ENCODE measurements at places on chromosomes 11 and 22.

DNA sequence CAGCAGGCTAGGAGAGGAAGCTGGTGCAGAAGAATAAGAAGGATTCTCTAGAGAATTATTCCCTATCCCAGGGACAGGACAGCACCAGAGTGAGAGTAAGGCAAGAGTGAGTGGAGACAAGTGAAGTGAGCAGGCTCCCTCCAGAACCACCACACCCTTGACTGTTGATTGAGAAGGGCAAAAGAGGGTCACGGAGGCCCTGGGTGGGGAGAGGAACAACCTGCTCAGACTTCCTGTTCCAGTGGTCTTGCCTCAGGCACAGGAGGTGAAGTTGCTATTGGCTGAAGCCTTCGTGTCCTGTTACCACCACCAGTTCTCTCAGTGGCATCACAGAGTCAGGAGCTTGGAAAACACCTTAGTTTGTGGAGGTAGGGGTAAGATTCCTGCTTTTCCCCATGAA, 51.7 kb upstream of the CCDC89 start:
- no peak for DNase-seq

GRCh38 chr22:30252411-30253204, 6.0 kb upstream of the LIF start:
- DNase-seq = no peak

GRCh38 chr11:93559681-93560080, 16.5 kb upstream of the SMCO4 start:
- no peak for DNase-seq

DNA sequence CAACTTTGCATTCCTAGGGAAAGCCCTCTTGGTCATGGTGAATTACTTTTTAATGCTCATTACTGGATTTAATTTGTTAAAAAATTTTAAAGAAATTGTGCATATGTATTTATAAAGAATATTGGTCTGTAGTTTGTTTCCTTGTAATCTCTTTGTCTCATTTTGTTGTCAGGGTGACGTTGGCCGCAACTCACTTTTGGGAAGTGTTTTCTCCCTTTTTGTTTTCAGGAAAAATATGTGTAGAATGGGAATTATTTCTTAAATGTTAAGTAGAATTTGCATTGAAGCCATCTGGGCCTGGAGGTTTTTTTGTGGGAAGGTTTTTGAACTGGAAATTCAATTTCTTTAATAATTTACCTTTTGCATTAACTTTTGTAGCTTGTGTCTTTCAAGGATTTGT, 149.1 kb downstream of the UVRAG start:
- DNase-seq = no peak

DNA sequence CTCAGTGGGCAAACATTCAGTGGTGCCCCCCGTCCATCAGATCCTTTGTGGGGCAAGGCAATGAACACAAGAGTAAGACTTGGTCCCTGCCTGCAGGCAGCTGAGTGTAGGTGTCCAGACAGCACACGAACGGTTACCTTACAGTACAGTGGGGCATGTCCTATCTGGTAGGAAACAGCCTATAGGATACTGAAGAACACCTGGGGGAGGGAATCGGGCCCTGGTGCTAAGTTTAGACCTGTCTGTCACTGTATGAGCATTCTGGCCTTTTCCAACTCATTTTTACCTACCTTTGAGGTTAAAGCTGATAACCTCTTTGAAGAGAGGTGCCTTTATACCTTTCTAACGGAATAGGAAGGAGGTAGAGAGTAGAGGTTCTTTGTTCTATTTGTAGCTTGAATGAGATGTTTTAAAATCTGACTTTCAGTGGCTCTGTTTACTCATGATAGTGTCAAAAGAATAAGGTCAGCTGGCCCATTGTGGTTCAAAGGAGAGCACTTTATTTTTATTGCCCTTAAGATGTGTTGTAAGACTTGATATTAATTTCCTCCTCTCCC, 8.9 kb downstream of the ZNRF3 start:
- DNase-seq = no peak

GRCh38 chr11:95923728-95924413, at the start of gene MTMR2:
TSS of gene MTMR2 (minus strand) at chr11:95924107. CDS start at chr11:95923954, 153 bp downstream.
- peak; percentile 43 for DNase-seq

DNA sequence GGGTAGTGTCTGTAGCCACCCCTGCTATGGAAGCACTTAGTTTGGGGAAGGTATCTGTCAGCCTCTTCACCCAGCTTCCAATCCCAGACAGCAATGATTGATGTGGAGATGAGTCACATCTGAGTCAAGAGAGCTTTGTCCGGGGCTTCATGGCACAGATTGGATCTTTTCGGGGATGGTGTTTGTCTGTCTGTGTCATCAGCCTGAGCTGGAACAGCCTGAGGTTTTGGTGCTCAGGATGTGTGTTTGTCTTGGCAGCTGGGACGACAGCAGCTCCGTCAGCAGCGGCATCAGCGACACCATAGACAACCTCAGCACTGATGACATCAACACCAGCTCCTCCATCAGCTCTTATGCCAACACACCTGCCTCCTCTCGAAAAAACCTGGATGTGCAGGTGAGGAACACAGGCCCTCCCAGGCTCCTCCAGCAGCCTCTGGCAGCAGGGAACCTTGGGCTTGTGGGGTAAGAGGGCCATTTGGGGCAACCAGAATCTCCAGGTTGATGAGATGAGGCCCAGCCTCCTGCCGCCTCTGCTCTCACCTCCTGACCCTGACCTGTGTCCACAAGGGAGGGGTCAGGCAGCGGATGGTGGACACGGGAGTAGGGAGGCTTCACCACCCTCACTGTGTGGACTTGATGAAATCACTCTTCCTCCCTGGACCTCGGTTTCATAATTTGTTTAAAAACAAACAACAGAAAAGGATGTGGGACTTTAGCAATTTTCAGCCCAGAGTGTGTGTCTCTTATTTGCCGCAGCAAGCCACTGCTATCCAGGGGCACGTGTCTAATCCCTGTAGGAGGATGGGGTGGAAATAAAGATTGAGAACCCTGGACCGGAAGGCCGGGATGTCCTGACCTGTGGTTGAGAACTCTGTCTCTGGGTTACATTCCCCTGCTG, 124.3 kb downstream of the DBX1 start:
- no peak for DNase-seq

GRCh38 chr11:41483956-41484355, 24.5 kb upstream of the LRRC4C start:
- no peak for DNase-seq

GRCh38 chr11:64256300-64256699, 5.0 kb downstream of the PLCB3 start:
- no peak for DNase-seq

DNA sequence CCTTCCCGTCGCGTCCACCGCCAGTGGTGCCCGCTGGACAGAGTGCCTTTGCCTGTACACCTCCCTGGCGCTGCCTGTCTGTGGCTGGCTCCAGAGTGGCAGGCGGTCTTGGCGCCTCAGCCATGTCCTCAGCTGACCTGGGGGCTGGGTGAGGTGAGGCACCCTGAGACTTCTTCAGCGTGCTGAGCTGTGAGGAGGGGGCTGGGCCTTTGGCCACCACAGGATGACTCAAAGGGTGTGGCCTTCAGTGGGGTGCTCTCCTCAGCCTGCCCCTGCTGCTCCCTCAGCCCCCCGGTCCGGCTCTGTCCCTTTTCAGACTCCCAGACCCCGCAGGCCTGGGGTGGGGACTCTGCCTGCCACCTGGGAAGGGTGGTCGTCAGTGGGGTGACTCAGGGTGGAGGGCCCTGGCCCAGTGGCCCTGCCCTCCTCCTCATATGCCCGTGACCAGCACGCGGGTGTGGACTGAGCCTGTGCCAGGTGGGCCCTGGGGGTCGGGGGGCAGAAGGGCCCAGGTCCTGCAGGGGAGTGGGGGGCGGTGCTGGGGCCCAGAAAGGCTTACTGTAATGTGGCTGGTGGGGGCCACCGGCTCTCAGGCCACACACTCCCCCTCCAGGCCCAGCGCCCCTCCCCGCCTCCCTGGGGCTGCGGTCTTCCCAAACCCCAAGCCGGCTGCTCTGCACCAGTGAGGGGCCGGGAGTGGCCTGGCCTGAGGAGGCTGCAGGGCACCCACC, 15.9 kb downstream of the CRELD2 start:
- DNase-seq = peak; percentile 38

- DNase-seq = no peak
These were observed 32.4 kb upstream of the SYT13 start for GRCh38 chr11:45318516-45318915.

Measured in CD4-positive, alpha-beta T cell treated with Interleukin-4 for 4 hours (primary cell).